Eye (tissue), 1 donor: ENCODE measurements at places on chromosomes 2 and 18.

DNA sequence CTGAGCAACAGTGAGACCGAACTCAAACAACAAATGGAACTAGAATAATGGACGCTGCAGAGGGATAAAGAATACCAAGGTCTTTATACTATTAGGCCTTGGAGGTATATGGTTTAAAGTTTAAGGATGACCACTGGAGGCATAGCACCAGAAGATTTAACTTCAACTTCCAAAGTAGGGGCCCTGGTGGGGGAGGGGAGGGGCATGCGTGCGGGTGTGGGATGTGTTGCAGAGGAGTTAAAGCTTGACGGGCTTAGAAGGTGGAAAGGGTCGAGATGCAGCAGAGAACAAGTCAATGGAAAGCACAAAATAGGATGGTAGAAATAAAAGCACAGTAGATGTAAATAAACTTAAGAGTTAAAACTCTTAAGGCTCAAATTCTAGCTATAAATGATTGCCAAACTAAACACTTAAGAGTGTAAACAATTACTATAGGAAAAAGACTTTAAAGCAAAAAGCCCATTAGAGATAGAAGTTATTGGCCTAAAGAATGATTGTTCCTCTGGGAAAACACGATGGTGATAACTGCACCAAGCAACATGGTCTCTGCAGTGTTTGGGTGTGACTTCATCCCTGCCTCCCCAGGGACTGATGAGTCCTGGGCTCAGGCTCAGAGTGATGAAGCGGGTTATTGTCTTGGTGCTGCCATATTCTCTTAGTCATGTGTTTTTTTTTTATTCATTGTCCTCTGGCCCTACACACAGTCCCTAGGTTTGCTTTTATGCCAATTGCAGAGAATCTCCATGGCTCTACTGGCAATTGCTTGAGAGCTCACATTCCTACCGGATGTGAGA lies 13.0 kb downstream of the RRM2 start:
- no peak for DNase-seq

DNA sequence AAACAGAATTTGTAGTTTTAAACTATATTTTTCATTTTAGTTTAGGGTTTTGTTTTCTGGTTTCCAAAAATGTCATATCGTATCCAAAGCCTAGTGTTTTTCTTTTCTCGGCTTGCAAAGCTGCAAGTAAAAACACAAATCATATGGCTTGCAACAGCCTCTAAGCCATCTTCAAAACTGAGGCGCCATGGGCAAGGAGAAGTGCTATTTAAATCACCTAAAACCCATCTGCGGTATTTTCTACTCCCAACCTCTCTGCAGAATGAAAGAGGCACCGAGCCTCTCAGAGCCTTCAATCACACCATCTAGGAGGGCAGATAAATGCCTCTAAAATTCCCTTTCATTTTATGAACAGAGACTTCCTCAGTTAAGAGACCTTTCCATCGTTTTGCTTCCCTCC lies 25.2 kb downstream of the FECH start:
- no peak for DNase-seq

- DNase-seq: no peak
These were observed 130.9 kb upstream of the SMAD7 start for GRCh38 chr18:49081511-49082155.

GRCh38 chr2:60260639-60261296 lies 292.7 kb downstream of the BCL11A start:
- no peak for DNase-seq
